Activated naive CD8-positive, alpha-beta T cell treated with anti-CD3 and anti-CD28 coated beads, Interleukin-2, amount 10 ng/mL, durations not matched to agents 7 days and 5 days (primary cell): ENCODE measurements at places on chromosomes 7 and 10. TPM values are rescaled to one million over a fixed set of nuclear protein-coding genes. Genes with fewer than 3 reads are reported as not detected.

Gene UNCX
- total RNA-seq, result not detected

DNA sequence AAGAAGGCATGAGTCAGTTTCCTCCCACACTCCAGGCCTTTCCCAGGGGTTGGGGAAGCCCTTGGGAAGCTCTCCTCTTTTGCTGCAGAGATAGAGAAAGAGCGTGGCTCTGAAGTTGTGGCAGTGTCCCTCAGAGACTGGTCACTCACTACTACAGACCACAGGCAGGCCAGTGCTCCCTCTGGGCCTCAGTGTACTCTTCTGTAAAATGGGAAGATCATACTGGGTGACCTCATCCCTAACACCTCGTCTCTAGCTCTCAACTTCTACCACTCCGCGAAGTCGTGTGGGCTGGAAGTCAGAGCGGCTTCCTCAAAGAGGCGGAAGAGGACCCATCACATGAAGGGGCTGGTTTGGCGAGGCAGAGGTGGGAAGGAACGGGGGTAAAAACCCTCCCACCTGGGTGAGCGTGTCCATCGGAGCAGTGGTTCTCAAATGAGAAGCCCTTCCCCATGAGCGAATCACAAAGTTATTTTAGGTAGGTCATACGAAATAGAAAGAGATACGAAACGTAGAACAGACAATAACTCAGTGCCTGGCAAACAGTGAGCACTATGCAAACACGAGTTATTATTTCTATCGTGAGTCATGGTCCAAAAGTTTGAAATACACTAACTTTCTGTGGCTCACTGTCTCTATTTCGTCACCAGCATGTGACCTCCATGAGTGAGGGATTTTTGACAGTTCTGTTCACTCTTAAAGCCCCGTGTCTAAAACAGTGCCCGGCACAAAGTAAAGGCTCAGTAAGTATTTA lies 32.7 kb downstream of the PRKAG2 start:
- no peak overlapping the region for H3K27ac ChIP-seq
- no peaks in the 10 kb centered on the region for H3K36me3 ChIP-seq
- no peaks in the 10 kb centered on the region for H3K27me3 ChIP-seq
- H3K4me3 ChIP-seq, result no peak overlapping the region
- no peak for DNase-seq

Gene PIP
- not detected for total RNA-seq

- DNase-seq, result no peak
- no peaks in the 10 kb centered on the region for H3K27me3 ChIP-seq
- peaks cover 23% of the 10 kb centered on the region for H3K4me1 ChIP-seq
Observed at GRCh38 chr7:5553298-5553877, 129.8 kb upstream of the TNRC18 start.

DNA sequence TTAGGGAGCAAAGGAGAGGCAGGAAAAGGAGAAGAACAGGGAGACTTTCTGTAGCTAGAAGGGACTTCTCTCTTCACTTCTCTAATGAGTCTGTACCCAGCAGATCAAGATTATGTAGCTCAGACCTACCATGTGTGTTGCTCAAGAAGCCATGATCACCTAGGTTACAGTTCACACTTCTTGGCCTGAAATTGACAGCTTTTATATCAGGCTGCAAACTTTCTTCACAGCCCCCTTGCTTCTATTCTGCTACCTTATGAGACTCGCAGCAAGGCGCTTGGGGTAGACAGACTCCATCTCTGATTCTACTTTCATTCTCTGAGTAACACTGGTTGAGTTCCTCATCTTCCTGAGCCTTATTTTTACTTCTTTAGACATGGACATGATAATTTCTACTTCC lies 19.6 kb upstream of the GIMAP2 start:
- H3K27ac ChIP-seq, result peak overlapping the region; percentile 89
- no peaks in the 10 kb centered on the region for H3K27me3 ChIP-seq
- no peak overlapping the region for H3K4me3 ChIP-seq
- peaks cover 25% of the 10 kb centered on the region for H3K36me3 ChIP-seq
- no peak for DNase-seq

GRCh38 chr7:140069298-140069949 lies 6.7 kb upstream of the PARP12 start:
- H3K36me3 ChIP-seq, result peaks cover 26% of the 10 kb centered on the region
- peak overlapping the region; percentile 8 for H3K27ac ChIP-seq
- no peak overlapping the region for H3K4me3 ChIP-seq
- DNase-seq, result no peak

DNA sequence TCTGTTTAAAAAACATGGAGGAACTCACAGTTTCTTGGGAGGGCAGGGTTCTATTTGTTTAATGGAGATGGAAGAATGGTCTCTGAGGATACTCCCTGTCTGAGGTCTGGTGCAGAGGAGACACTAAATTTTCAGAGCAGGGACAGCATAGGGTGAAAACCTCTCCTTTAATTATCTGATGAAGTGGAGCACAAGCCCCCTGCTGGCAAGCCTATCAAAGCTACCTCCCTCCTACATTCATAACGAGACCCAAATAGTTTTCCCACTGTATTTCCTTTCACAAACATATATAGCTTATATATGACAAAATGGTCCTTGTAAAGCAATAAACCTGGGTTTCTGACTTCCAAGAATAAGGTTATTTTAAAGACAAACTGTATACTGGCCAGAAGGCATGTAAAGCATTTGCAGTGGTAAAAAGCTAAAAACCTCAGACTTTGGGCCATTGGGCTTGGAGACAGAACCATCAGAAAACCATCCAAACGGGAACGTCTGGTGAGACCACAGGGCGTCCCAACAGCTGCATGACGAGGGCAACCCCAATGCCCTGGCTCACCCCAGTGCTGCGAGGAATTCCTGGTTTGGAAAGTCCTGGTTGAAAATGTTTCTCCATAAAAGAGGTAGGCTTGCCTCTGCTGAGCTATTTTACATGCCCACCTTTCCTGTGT lies 201.3 kb downstream of the FANK1 start:
- no peaks in the 10 kb centered on the region for H3K4me1 ChIP-seq
- peaks cover 2% of the 10 kb centered on the region for H3K27me3 ChIP-seq
- no peaks in the 10 kb centered on the region for H3K36me3 ChIP-seq
- H3K27ac ChIP-seq, result no peak overlapping the region
- no peak for DNase-seq
- H3K4me3 ChIP-seq, result no peak overlapping the region

GRCh38 chr10:103679096-103679790 lies 176.1 kb downstream of the SH3PXD2A start:
- DNase-seq, result no peak
- no peak overlapping the region for H3K4me3 ChIP-seq
- no peaks in the 10 kb centered on the region for H3K27me3 ChIP-seq
- H3K36me3 ChIP-seq, result no peaks in the 10 kb centered on the region
- H3K27ac ChIP-seq, result no peak overlapping the region

GRCh38 chr10:8386781-8387180 lies 332.3 kb downstream of the GATA3 start:
- peaks cover 6% of the 10 kb centered on the region for H3K27me3 ChIP-seq
- H3K4me3 ChIP-seq, result no peak overlapping the region
- peaks cover 3% of the 10 kb centered on the region for H3K4me1 ChIP-seq
- no peak overlapping the region for H3K27ac ChIP-seq
- DNase-seq, result no peak
- H3K36me3 ChIP-seq, result peaks cover 3% of the 10 kb centered on the region

GRCh38 chr10:130049987-130050386 lies 60.6 kb downstream of the C10orf143 start:
- no peaks in the 10 kb centered on the region for H3K4me1 ChIP-seq
- H3K4me3 ChIP-seq, result no peak overlapping the region
- DNase-seq, result no peak
- H3K27me3 ChIP-seq, result no peaks in the 10 kb centered on the region

- peak overlapping the region; percentile 84 for H3K4me3 ChIP-seq
- peak overlapping the region; percentile 10 for H3K27ac ChIP-seq
- DNase-seq, result no peak
- peaks cover 44% of the 10 kb centered on the region for H3K4me1 ChIP-seq
Observed at GRCh38 chr10:131980761-131981428, 828 bp downstream of the BNIP3 start.

DNA sequence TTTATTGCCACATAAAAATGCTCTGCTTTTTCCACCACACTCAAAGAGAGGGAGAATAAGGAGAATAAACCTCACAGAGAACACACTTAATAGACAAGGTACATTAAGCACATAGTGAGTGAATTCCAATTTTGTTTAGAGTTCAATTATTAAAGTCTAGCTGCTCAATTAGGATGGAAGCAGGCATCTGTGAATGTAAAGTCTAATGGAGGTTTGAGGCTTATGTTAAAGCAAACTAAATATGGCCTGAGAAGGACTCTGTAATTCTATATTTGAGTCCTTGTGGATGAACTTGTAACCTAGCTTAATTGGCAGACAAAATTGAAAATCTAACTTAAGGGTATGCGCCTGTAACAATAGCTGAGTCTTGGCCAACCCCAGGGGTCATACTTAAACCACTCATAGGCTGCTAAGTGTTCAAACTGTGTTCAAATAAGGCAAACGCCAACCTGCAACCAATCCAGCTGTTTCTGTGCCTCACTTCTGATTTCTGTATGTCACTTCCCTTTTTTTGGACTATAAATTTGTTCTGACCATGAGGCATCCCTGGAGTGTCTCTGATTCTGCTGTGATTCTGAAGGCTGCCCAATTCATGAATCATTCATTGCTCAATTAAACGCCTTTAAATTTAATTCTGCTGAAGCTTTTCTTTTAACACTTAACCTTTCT lies 31.3 kb upstream of the NME8 start:
- no peak for DNase-seq
- no peak overlapping the region for H3K4me3 ChIP-seq
- H3K27ac ChIP-seq, result no peak overlapping the region
- peaks cover 10% of the 10 kb centered on the region for H3K4me1 ChIP-seq
- no peaks in the 10 kb centered on the region for H3K36me3 ChIP-seq
- peaks cover 9% of the 10 kb centered on the region for H3K27me3 ChIP-seq

GRCh38 chr7:2488272-2488645 lies 12.1 kb upstream of the GRIFIN start:
- peaks cover 3% of the 10 kb centered on the region for H3K4me1 ChIP-seq
- H3K36me3 ChIP-seq, result no peaks in the 10 kb centered on the region
- H3K27ac ChIP-seq, result no peak overlapping the region
- DNase-seq, result no peak

Gene WAC
- total RNA-seq, result 147 TPM

Gene MOGAT3
- not detected for total RNA-seq

Gene FAM13C
- total RNA-seq, result not detected

DNA sequence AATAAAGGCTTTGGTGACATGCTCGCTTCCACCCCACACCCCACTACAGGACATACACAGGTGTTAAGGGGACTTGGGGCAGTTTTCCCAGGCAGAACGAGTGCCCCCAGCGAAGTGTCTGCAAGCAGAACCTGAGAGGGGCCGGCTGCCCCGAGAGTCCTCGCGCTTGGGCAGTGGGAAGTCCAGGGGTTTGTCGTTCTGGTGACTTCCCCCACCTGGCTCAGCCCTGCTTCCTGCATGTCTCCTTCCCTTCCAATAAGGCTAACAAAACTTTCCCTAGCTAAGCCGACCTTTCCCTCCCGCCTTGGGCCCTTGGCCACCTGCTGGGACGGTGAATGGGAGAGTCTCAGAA lies 916 bp downstream of the VWA2 start:
- DNase-seq, result no peak
- H3K27ac ChIP-seq, result no peak overlapping the region
- H3K4me1 ChIP-seq, result peaks cover 2% of the 10 kb centered on the region

- DNase-seq, result peak; percentile 49
- peak overlapping the region; percentile 81 for H3K27ac ChIP-seq
- peaks cover 12% of the 10 kb centered on the region for H3K36me3 ChIP-seq
- H3K4me1 ChIP-seq, result peaks cover 49% of the 10 kb centered on the region
- H3K27me3 ChIP-seq, result no peaks in the 10 kb centered on the region
Observed at GRCh38 chr7:16933296-16934279, 51.8 kb upstream of the AGR3 start.

Gene FLNC
- not detected for total RNA-seq

- no peaks in the 10 kb centered on the region for H3K27me3 ChIP-seq
- H3K4me3 ChIP-seq, result no peak overlapping the region
- H3K27ac ChIP-seq, result no peak overlapping the region
- H3K4me1 ChIP-seq, result no peaks in the 10 kb centered on the region
- H3K36me3 ChIP-seq, result no peaks in the 10 kb centered on the region
- no peak for DNase-seq
Observed at GRCh38 chr10:121312587-121312986, 285.7 kb downstream of the FGFR2 start.

Gene SHOC2
- total RNA-seq, result 49.8 TPM

GRCh38 chr7:39589323-39590111 lies 23.3 kb downstream of the YAE1 start:
- H3K27me3 ChIP-seq, result no peaks in the 10 kb centered on the region
- H3K4me3 ChIP-seq, result peak overlapping the region; percentile 69
- peaks cover 28% of the 10 kb centered on the region for H3K4me1 ChIP-seq

Gene WNT8B
- total RNA-seq, result 0.54 TPM

GRCh38 chr10:22325272-22326144 lies 4.6 kb downstream of the BMI1 start:
- H3K4me3 ChIP-seq, result peak overlapping the region; percentile 87
- H3K27ac ChIP-seq, result peak overlapping the region; percentile 60
- H3K4me1 ChIP-seq, result peaks cover 33% of the 10 kb centered on the region

- H3K27me3 ChIP-seq, result no peaks in the 10 kb centered on the region
- H3K27ac ChIP-seq, result no peak overlapping the region
- H3K4me3 ChIP-seq, result no peak overlapping the region
- DNase-seq, result no peak
- no peaks in the 10 kb centered on the region for H3K4me1 ChIP-seq
- no peaks in the 10 kb centered on the region for H3K36me3 ChIP-seq
Observed at GRCh38 chr10:75937823-75938222, 506.4 kb downstream of the LRMDA start.

DNA sequence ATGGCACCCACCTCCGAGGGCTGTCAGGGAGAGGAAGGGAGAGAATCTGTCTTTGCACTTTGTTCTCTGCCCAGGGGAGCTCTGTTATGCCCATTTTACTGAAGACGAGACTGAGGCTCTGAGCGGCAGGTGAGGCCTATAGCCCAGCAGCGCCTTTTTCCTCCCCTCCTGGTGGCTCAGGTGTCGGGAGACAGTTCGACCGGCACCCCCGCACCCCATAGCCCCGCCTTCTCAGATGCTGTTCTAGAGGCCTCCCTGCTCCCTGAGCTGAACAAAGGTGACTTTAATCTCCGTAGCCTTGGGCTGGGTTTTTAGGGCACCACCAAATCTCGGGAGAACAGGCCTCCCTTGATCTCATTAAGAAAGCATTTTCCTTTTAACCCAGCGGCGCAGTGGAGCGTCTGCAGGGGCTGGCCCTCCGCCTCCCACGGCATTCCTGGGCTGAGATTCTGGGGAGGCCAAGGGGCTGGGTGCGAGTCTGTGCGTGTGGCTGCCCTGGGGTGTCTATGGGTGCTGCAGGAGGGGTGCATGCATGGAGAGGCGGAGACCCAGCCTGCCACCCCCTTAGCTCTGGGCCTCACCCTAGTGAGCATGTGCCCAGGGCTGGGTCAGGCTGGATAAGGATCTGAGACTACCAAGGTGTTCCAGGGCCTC lies 3.3 kb downstream of the LFNG start:
- peaks cover 25% of the 10 kb centered on the region for H3K36me3 ChIP-seq
- H3K27me3 ChIP-seq, result no peaks in the 10 kb centered on the region
- peak overlapping the region; percentile 97 for H3K4me3 ChIP-seq
- peak; percentile 67 for DNase-seq

Gene PNLIPRP3
- total RNA-seq, result not detected
